ENCODE measurements at places on chromosomes 3 and 15.

- no peak for DNase-seq
Measured at GRCh38 chr3:61562042-61562720, 810 bp downstream of the PTPRG start.

DNA sequence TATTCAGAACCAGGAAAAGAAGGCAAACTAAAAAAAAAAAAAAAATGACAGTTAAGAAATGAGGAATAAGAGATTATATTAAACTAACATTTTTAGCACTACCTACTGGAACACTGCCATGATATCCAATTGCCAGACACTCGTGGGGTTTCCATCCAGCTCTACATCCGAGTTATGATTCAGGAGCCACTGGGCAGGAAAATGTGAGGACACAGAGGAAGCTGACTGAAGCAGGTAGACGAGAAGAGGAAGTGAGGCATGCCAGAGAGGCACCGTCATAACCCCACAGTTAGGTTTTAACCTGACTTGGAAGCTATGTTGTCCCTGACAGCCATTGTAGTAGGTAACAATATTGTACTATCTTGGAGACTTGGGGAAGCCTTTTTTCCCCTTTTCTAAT lies 495.0 kb downstream of the NLGN1 start:
- no peak for DNase-seq

- DNase-seq: no peak
Measured at GRCh38 chr15:36914960-36915808, 185.2 kb downstream of the MEIS2 start.

- DNase-seq: no peak
Measured at GRCh38 chr3:39474126-39474515, 6.6 kb downstream of the MOBP start.

GRCh38 chr15:98398056-98398455 lies 250.3 kb upstream of the IGF1R start:
- DNase-seq: no peak

GRCh38 chr3:46905661-46906451 lies 28.3 kb downstream of the PTH1R start:
- DNase-seq: no peak

DNA sequence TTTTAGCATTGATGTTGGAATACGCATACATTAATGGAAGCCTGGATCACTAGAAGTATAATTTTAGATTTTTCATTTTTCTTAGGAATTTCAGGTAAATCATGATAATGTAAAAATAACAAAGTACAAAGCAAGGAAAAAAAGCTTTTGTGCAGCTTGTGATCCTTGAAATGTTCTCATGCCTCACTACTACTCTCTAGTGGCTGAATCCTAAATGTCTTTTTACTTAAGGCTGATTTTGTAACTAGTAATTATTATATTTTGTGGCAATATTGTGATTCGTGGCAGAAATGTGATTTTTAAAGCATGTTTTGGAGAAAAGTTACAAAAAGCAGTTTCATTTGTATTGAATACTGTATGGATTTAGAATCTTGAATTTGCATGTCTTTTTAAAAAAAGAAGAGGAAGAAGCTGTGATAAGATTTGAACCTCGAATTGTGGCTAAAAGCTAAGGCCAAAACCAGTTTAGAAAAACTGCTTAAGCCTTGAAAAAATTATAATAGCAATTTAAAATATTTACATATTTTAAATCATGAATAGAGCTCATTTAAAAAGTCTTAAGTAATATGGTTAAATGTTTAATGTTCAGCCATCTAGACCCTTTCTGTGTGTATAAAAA lies 39.0 kb downstream of the U2SURP start:
- DNase-seq: no peak

DNA sequence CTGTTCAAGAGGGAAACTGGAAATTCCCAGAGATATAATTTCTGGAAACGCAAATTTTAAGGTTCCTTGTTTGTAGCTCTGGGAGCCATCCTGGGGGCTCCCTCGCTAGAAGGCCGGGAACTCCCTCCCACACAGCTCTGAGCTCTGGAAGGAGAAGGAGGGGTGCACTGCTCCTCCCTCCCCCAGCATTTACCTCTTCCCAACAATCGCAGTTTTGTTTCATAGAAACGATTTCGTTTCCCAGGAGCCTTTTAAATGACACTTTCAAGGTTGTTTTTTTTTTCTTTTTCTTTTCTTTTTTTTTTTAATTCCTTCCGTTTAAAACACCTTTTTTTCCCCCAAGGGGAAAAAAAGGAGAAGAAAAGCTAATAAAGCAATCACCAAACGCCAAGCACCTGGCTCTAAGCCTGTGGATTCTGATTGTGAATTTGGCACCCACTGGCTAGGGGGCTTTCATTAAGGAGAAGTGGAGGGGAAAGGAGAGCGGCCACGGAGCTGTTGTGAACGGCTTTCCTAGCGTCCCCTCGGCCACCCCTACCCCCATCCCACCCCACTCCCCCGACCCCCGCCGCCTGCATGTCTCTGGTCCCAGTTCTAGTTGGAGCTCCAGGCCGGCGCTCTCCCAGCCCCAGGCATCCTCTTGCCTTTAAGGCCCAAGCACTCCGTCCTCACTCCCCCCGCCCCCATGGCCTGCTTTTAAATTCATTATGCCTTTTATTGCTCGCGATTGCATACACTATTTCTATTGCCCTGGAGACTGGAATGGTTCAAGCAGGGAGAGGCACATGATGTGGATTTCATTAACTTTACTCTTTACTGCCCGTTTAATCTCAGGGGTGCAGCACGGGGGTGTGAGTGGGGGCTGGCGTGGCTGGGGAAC lies 13.6 kb upstream of the CCDC33 start:
- no peak for DNase-seq

GRCh38 chr3:52268036-52268435 lies 10.4 kb downstream of the WDR82 start:
- peak; percentile 4 for DNase-seq

DNA sequence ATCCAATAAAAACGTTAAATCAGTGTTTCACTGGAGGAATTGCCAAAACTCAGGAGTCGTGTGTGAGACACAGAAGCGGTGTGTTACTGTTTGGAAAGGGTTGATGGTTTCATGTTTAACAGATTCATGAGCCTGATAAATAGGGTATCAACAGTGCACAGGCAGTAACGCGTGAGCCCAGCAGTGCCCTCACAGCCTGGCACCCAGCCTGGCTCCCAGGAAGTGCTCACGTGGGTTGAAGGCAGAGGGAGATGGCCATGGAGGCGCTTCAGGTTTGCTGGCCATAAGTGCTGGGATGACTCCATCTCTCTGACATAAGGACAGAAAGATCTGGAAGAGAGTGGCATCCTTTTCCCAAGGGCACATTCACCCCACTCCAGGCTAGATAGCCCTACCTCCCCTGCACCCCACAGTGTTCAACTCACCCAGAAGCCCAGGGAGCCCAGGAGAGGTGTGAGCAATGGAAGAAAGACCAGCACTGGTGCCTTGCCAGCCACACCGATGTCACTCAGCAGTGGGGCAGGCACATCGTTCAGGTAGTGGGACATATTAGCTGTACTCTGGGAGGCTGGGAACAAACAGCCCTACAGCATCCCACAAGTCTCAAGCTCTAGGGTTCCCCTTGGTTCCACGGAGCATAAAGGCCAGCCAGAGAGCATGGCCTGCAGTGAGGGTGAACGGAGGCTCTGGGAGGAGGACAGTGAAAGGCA lies 164.3 kb downstream of the LRRK1 start:
- no peak for DNase-seq

GRCh38 chr3:192892981-192893700 lies 24.5 kb downstream of the MB21D2 start:
- DNase-seq: peak; percentile 98

DNA sequence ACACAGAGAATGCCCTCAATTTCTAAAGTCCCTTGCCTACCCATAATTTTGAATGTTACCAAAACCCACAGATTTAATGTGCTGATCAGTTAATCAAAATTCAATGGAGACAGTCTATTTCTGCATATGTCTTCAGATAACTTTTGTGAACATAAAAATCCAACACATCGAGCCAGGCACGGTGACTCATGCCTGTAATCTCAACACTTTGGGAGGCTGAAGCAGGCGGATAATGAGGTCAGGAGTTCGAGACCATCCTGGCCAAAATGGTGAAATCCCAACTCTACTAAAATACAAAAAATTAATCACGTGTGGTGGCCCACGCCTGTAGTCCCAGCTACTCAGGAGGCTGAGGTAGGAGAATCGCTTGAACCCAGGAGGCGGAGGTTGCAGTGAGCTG lies 49.3 kb downstream of the PEAK1 start:
- DNase-seq: no peak

GRCh38 chr15:67097930-67098740 lies 32.7 kb downstream of the SMAD3 start:
- DNase-seq: peak; percentile 50

GRCh38 chr3:69087030-69087791 lies 2.5 kb downstream of the ARL6IP5 start:
- DNase-seq: peak; percentile 51

DNA sequence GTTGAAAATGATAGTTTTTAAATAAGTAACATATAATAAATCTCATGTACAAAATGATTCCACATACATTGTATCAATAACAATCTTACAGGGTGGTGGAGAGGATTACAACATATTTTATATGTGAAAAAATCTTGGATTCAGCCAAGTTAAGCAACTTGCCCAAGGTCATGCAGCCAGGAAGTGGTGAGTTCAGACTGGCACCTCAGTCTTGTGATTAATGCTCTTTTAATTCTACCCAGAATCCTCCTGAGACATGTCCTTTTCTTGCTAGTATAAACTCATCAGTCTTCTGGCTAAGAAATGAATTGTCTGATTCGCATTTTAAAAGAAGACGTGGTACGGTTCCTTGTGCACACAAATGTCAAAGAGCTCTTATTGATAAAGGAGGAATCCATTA lies 4.5 kb upstream of the MYRIP start:
- DNase-seq: no peak

DNA sequence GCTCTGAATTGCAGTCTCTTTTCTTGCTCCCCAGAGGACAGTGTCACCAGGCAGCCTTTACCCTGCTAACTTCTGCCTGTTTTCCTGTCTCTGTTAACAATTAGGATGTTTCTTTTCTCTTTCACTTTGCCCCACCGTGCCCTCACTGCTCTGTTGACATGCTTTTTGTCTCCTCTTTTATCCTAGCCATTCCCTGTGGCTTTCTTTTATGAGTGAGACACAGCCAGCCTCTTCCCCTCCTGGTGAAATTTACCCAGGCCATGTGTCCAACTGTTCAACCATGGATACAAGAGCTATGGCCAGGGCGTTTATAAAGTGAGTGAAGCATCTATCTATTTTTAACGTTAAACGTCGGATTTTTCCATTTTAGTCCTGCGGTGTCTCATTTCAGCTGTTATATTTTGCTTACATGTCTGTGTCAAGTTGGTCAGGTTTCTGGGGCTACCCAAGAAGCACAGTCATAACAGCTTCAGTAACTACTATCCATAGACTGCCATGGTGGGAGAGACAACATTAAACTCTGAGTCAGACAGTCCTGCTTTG lies 443.2 kb upstream of the AZI2 start:
- no peak for DNase-seq

- no peak for DNase-seq
Measured at GRCh38 chr15:89671687-89672086, 7.5 kb downstream of the PLIN1 start.

DNA sequence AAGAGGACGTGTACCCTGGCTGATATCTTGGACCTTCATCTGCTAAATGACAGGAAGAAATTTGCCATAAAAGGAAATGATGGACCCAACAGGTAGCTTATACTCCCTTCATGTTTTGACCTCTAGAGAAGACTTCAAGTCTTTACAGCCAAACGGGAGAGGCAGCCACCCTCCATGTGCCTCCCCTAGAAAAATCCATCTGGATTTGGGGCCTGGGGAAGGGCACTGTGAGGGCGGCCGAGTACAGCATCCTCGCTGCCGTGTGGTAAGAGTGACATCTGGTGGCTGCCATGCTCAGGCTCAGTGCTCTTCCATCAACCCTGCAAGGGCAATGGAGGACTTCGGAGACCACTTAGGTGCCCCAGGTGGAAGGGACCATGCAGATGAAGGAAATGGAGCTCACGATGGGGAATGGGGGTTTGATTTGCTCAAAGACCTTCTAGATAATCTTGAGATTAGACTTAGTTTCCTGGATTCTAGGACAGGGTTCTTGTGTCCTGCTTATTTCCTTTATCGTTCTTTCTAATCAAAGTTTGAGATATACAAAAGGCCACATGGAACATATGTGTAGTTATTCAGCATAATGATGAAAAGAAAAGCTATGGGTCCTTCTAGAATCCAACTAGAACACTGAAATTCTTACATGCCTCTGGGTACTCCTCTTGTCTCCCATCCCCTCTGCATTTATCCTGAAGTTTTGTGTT lies 44.4 kb downstream of the AQP9 start:
- DNase-seq: peak; percentile 27

DNA sequence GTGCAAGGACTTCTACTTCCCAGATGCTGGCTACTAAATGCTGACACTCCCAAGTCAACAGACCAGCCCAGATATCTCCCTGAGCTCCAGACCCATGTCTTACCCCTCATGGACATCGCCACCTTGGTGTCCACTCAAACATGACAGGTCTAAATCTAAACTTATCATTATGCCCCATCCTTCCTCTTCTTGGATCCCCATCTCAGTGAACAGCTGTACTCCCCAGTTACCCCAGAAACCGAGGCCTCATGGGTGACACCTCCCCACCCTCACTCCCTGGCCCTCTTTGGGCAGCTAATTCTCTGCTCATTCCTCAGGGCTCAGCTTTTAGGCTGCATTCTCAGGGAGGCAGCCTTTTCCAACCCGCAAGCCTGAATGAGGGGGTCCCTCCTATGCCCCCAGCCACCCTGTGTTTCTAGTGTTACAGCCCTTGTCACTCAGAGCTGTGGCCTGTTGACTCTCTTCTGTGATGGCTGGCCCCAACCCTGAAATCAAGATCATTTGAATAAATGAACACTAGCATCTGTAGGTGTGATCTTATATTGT lies 5.4 kb downstream of the EHD4 start:
- DNase-seq: no peak

- DNase-seq: no peak
Measured at GRCh38 chr3:184716622-184717398, 4.9 kb upstream of the MAGEF1 start.

GRCh38 chr15:99917252-99917651 lies 184.0 kb upstream of the LYSMD4 start:
- no peak for DNase-seq

GRCh38 chr3:76096036-76096435 lies 310.7 kb upstream of the ZNF717 start:
- no peak for DNase-seq

GRCh38 chr3:169841171-169841570 lies 28.5 kb upstream of the LRRC34 start:
- DNase-seq: no peak

DNA sequence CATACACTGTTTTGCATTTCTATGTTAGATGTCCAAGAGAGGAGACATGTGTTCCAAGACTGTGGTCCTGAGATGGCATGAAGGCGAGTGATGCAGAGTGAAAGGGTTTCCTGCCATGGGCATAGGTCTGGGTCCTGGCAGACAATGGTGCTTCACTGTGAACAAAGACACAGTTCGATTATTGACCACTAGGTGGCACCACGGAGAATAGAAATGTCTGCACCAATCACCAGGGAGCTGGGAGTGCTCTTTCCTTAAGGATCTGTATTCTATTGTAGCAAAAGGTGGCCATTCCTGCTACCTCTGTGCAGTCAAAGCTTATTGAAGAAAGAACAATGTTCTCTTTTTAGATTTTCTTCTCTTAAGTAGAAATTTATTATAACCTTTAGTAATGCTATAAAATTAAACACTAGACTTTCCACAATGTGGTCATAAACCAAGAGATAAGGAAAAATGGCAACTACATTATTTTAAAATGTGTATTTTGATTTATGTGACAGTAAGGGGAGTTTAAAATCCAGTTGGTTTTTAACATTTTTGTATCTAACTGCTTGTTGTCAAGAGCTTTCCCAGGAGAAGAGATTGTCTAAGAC lies 88.7 kb downstream of the GABRG3 start:
- peak; percentile 44 for DNase-seq
